ENCODE measurements at places on chromosomes 6 and 20. TPM values are rescaled to one million over a fixed set of nuclear protein-coding genes. Genes with fewer than 3 reads are reported as not detected.

GRCh38 chr20:55057779-55058415 lies 582.5 kb downstream of the DOK5 start:
- no peak overlapping the region for H3K27ac ChIP-seq
- no peak overlapping the region for H3K4me3 ChIP-seq
- no peaks in the 10 kb centered on the region for H3K27me3 ChIP-seq
- H3K36me3 ChIP-seq = no peaks in the 10 kb centered on the region

Gene SOX18
- 12.1 TPM for total RNA-seq

Gene RSPH9
- 6.4 TPM for total RNA-seq

DNA sequence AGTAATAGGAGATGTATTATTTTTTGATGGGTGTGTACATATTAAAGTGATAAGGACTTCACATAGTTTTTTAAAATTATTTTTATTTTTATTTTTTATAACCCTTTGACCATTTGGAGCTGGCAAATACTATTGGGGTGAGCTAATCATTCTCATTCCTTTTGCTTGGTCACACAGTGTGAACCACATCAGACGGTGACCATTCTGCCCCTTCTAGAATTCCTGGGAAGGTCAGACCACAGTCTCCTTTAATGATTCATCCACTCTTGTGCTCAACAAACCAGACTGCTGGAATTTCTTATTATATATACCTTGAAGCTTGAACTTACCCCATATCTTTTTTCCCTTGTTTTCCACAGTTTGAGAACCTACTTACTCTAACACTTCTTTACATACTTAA lies 23.9 kb upstream of the PRL start:
- no peak overlapping the region for H3K27ac ChIP-seq
- no peak for DNase-seq
- H3K36me3 ChIP-seq = no peaks in the 10 kb centered on the region

GRCh38 chr6:107064579-107065065 lies 36.6 kb downstream of the MTRES1 start:
- no peak overlapping the region for H3K27ac ChIP-seq
- H3K27me3 ChIP-seq = no peaks in the 10 kb centered on the region
- peaks cover 3% of the 10 kb centered on the region for H3K4me1 ChIP-seq

DNA sequence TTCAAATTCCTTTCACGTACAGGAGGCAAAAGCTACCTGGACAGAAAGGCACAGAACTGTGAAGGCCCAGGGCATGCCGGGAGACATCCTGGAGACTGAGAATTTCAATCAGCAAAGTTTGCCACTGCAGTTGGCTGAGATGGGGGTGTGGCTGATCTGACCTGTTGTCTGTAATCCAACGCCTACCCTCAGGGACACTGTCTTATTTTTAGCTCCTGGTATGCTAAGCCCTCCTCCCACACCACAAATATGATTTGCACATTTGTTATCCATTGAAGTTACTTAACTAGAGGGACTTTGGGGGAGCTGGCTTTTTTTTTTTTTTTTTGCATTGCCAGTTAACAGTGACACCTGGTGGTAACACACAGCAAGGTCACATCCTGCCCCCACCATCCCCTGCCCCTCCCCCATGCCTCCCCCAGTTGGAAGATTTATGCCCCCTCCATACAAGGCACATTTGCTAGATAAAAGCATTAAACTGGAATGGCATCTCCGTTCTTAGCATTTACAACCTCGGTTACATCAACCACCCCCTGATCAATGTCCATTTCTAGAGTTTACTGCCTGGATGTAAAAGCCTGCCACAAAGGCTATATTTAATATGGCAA lies 40.4 kb downstream of the TTI1 start:
- H3K27me3 ChIP-seq = no peaks in the 10 kb centered on the region
- H3K4me1 ChIP-seq = peaks cover 13% of the 10 kb centered on the region
- no peak overlapping the region for H3K4me3 ChIP-seq
- peak; percentile 45 for DNase-seq
- H3K36me3 ChIP-seq = peaks cover 17% of the 10 kb centered on the region

DNA sequence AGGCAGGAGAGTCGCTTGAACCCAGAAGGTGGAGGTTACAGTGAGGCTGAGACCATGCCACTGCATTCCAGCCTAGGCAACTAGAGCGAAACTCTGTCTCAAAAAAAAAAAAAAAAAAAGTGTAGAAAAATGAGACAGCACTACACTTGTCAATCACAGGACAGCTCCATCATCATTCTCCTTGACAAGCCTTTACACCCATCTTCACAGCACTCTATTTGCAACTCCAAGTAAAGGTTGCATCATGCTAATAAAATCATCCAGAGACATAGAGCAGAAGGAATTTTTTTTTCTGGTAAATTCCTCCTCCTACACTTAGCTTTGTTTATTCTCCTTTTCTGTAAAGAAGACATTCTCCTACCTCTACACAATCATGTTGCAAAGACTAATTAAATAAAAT lies 791.0 kb upstream of the HS3ST5 start:
- H3K27ac ChIP-seq = no peak overlapping the region
- H3K36me3 ChIP-seq = no peaks in the 10 kb centered on the region

Gene SMIM29
- total RNA-seq = 8.5 TPM

GRCh38 chr6:145349950-145350510 lies 385.3 kb downstream of the EPM2A start:
- H3K27me3 ChIP-seq = no peaks in the 10 kb centered on the region
- no peak overlapping the region for H3K4me3 ChIP-seq
- H3K4me1 ChIP-seq = no peaks in the 10 kb centered on the region
- DNase-seq = no peak
- H3K27ac ChIP-seq = no peak overlapping the region
- no peaks in the 10 kb centered on the region for H3K36me3 ChIP-seq

GRCh38 chr20:47019121-47019824 lies 124.6 kb downstream of the EYA2 start:
- no peak overlapping the region for H3K27ac ChIP-seq
- DNase-seq = peak; percentile 99
- H3K4me1 ChIP-seq = peaks cover 3% of the 10 kb centered on the region
- H3K4me3 ChIP-seq = no peak overlapping the region
- no peaks in the 10 kb centered on the region for H3K27me3 ChIP-seq
- no peaks in the 10 kb centered on the region for H3K36me3 ChIP-seq

GRCh38 chr6:166638573-166638964 lies 11.5 kb upstream of the RPS6KA2 start:
- H3K4me3 ChIP-seq = no peak overlapping the region
- H3K4me1 ChIP-seq = no peaks in the 10 kb centered on the region
- no peak for DNase-seq

GRCh38 chr6:73664701-73665100 lies 10.9 kb upstream of the SLC17A5 start:
- H3K36me3 ChIP-seq = no peaks in the 10 kb centered on the region
- no peak for DNase-seq

- H3K27me3 ChIP-seq = peaks cover 4% of the 10 kb centered on the region
- no peak overlapping the region for H3K27ac ChIP-seq
- DNase-seq = no peak
- H3K4me1 ChIP-seq = no peaks in the 10 kb centered on the region
- H3K36me3 ChIP-seq = no peaks in the 10 kb centered on the region
Measured at GRCh38 chr6:43313813-43314212, 5.2 kb upstream of the CRIP3 start.

DNA sequence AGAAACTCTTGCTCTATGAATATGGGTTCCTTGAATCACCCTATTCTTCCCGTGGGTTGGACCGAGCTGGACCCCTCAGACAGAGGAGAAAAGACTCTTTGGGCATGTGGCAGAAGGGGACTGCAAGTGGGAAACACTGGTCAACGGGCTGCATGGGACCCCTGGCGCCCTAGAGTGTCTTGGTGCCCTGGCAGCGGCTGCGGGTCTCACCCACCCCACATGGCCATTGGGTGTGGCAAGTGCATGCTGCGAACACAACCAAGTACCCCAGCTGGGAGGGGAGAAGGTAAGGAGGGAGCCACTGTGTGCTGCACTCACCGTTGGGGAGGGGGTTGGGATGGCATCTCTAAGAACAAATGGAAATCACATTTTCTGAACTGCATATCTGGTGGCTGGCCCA lies 438.8 kb upstream of the EYS start:
- H3K4me1 ChIP-seq = no peaks in the 10 kb centered on the region
- no peak overlapping the region for H3K27ac ChIP-seq
- H3K4me3 ChIP-seq = no peak overlapping the region
- H3K27me3 ChIP-seq = no peaks in the 10 kb centered on the region
- no peaks in the 10 kb centered on the region for H3K36me3 ChIP-seq

GRCh38 chr6:43956478-43956877 lies 170.8 kb downstream of the MRPL14 start:
- no peak overlapping the region for H3K4me3 ChIP-seq
- no peaks in the 10 kb centered on the region for H3K27me3 ChIP-seq
- H3K27ac ChIP-seq = no peak overlapping the region
- H3K36me3 ChIP-seq = no peaks in the 10 kb centered on the region

Gene PET117
- 8.9 TPM for total RNA-seq

- no peaks in the 10 kb centered on the region for H3K4me1 ChIP-seq
- no peaks in the 10 kb centered on the region for H3K36me3 ChIP-seq
- no peaks in the 10 kb centered on the region for H3K27me3 ChIP-seq
- no peak overlapping the region for H3K27ac ChIP-seq
- DNase-seq = peak; percentile 1
Measured at GRCh38 chr20:45685896-45686295, 15.9 kb upstream of the WFDC11 start.

DNA sequence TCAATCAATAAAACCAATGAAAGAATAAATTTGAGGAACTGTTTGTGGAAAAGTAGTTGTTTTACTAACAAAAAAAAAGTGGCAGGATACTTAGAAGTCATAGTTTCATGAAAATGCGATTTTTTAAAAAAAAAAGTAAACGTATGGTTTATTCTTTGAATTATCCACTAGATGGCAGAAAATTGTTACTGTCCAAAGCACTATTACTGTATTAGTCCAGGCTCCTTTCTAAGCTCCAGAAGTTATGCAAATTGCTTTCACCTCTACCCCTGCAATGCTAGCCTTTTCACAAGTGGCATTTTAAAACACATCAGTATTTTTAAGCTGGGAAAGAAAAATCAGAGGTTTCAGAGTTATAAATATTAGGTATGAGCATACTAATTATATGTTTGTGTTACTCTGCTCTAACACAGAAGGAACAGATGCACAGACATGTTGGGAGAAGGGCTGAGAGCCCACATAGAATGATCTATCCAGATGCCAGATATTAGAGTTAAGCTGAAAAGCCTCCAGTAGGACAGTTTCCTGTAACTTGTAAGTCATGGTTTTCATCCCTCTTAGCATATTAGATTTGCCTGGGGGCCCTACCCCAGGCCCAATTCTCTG lies 63.9 kb downstream of the FHL5 start:
- H3K4me3 ChIP-seq = no peak overlapping the region
- peaks cover 1% of the 10 kb centered on the region for H3K4me1 ChIP-seq
- no peak overlapping the region for H3K27ac ChIP-seq
- no peaks in the 10 kb centered on the region for H3K36me3 ChIP-seq
- DNase-seq = peak; percentile 72

GRCh38 chr6:77341058-77341986 lies 122.0 kb downstream of the HTR1B start:
- peak; percentile 1 for DNase-seq
- H3K4me1 ChIP-seq = no peaks in the 10 kb centered on the region
- H3K4me3 ChIP-seq = no peak overlapping the region
- no peaks in the 10 kb centered on the region for H3K27me3 ChIP-seq

GRCh38 chr6:34223381-34223955 lies 13.2 kb upstream of the HMGA1 start:
- no peak for DNase-seq
- H3K36me3 ChIP-seq = no peaks in the 10 kb centered on the region
- no peaks in the 10 kb centered on the region for H3K27me3 ChIP-seq
- H3K4me1 ChIP-seq = peaks cover 7% of the 10 kb centered on the region
- H3K4me3 ChIP-seq = no peak overlapping the region
- H3K27ac ChIP-seq = peak overlapping the region; percentile 9

- H3K27ac ChIP-seq = no peak overlapping the region
- DNase-seq = no peak
- H3K27me3 ChIP-seq = no peaks in the 10 kb centered on the region
- H3K4me3 ChIP-seq = no peak overlapping the region
Measured at GRCh38 chr6:22906091-22906549, 336.8 kb downstream of the HDGFL1 start.

- H3K27ac ChIP-seq = no peak overlapping the region
- H3K36me3 ChIP-seq = no peaks in the 10 kb centered on the region
- H3K4me1 ChIP-seq = peaks cover 4% of the 10 kb centered on the region
Measured at GRCh38 chr20:58645412-58645968, 5.6 kb upstream of the STX16 start.

- peaks cover 27% of the 10 kb centered on the region for H3K27me3 ChIP-seq
- H3K27ac ChIP-seq = no peak overlapping the region
Measured at GRCh38 chr6:32855467-32856174, 1.6 kb downstream of the PSMB9 start.

- no peak overlapping the region for H3K27ac ChIP-seq
- H3K4me3 ChIP-seq = no peak overlapping the region
- H3K36me3 ChIP-seq = no peaks in the 10 kb centered on the region
Measured at GRCh38 chr6:108247965-108248536, 12.8 kb downstream of the SNX3 start.

DNA sequence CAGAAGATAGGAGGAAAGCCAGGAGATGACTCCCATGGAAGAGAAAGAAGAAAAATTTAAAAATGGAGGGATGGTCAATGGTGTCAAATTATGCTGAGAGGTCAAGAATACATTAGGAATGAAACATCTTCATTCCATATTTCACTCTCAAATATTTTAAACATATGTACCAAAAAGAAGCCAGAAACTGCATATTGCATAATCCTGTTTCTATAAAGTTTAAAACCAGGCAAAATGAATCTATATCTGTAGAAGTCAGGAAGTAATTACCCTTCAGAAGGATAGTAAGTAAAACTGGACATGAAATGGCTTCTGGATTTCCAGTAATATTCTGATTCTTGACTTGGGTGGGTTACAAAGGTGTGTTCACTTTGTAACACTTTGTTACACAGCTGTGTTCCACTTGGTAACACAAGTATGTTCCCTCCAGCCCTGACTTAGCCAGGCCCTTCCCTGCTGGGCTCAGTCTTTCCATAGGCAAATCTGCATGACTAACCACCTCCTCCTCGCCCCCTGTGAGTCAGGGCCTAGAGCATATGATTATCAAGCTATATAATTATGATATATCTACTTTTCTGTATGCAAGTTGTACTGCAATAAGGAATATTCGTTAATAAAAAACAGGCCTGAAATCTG lies 20.2 kb upstream of the C6orf141 start:
- no peaks in the 10 kb centered on the region for H3K4me1 ChIP-seq
- DNase-seq = no peak
- no peaks in the 10 kb centered on the region for H3K27me3 ChIP-seq
- no peak overlapping the region for H3K4me3 ChIP-seq
- H3K27ac ChIP-seq = no peak overlapping the region

Gene TFAP2A
- 2.7 TPM for total RNA-seq

All from lung (tissue), 17 donors.